Activated CD4-positive, alpha-beta T cell treated with anti-CD3 and anti-CD28 coated beads for 24 hours (primary cell): ENCODE measurements at places on chromosomes 6 and 20.

GRCh38 chr6:157229713-157230112 lies 93.6 kb downstream of the TMEM242 start:
- no peak for DNase-seq

DNA sequence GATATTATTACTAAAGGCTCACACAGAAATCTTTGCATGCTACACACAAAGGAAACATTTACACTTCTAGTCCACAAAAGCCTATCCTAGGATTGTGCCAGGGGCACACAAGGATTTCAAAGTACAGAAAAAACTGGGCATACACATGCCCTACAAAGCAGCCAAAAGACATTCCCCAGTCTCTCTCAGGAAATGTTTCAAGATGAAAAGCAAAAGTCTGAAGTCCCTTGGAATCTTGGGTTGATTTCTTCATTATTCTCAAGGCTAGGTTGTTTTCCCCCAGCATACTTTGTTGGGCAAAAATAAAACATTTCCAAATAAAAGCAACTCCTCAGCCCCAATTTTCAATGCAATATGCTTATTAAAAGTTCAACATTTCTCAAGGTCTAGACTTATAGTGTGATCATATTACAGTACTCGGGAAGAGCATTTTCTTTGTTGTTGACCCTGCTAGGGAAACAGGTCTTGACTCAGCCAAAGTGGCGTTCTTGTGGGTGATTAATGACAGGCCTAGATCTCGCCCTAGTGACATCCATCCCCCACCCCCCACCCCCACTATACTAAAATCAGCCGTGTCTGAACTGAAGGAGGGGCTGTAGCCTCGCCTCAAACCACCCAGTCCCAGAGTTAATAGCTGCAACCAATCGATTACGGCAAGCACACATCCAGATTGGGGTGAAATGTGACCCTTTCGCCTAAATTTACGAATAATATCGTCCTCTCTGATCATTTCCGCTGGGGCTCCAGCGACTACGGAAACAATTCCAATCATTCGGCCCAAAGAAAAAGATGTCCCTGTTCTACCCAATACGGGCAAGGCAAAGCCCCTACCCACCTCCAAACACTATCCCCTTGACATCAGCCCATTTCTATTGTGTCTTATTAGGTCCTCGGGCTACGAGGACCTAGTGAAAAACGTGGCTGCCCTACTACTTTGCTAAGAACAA lies 1.4 kb downstream of the AKIRIN2 start:
- DNase-seq = no peak

- DNase-seq = no peak
Observed at GRCh38 chr20:4813863-4814695, 92.4 kb downstream of the PRND start.

GRCh38 chr6:158160932-158161539 lies 7.0 kb downstream of the SERAC1 start:
- DNase-seq = no peak

GRCh38 chr6:30876039-30876730 lies 8.1 kb upstream of the DDR1 start:
- no peak for DNase-seq

DNA sequence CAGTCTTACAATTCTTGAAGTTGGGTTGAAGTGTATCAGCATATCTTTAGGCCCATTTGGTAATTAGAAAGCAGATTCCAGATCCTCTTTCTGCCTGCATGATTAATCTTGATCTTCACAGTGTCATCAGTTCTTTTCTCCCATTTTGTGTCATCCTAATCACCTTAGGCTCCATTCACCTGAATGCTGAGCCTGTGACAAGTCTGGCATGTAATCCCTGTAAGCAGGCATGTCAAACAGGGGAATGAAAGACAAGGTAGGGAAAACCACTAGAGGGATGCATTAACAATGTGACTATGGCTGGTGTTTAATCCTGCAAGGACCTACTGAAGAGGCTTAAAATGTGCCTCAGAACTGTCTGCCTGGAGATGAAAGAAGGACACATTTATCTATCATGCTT lies 848.8 kb downstream of the TFAP2A start:
- DNase-seq = no peak

DNA sequence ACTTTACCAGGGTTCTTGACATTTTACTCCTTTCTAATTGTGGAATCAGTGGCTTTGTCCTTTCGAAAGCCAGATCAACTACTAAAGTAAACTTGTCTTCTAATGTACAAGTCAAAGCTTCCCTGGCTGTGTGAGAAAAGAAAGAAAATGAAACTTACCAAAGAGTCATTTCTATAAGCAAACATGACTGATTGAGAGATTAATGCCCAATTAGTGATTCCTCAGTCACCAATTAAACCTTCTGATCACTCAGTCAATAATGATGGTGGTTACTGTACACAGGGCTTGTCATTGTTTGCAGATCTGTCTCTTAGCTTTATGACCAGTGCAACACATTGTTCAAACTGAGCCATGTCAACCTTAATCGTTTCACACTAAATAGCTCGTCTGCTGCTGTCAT lies 1168.4 kb upstream of the CITED2 start:
- DNase-seq = no peak

DNA sequence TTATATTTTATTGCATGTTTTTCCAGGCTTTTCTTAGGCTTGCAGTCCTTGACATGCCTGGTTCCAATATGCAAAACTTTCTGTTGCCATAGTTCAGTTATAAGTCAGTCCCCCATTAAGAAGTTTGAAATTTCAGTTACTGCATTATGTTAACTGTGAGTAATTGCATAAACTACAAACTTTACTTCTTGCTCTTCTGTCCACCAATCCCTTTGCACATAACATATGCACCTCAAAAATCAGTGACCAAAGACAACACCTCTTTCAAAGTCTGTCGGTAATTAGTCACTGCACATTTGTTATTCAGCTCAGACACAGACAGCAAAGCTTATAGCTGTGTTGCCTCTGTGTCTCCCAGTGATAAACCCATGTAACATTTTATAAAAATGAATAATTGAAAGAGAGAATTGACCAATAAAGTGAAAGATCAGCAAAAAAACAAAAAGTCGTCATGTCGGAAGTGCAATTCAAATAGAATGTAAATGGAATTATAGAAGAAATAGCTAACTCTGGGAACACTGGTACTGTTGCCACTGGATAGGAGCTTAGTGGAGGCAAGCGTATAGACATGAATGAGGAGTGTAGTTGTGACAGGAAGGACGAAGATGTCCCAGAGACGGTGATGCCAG lies 50.3 kb upstream of the BTBD3 start:
- DNase-seq = no peak

- DNase-seq = no peak
Observed at GRCh38 chr6:12593771-12594529, 122.6 kb upstream of the PHACTR1 start.

GRCh38 chr6:169232507-169232931 lies 21.1 kb downstream of the THBS2 start:
- no peak for DNase-seq

DNA sequence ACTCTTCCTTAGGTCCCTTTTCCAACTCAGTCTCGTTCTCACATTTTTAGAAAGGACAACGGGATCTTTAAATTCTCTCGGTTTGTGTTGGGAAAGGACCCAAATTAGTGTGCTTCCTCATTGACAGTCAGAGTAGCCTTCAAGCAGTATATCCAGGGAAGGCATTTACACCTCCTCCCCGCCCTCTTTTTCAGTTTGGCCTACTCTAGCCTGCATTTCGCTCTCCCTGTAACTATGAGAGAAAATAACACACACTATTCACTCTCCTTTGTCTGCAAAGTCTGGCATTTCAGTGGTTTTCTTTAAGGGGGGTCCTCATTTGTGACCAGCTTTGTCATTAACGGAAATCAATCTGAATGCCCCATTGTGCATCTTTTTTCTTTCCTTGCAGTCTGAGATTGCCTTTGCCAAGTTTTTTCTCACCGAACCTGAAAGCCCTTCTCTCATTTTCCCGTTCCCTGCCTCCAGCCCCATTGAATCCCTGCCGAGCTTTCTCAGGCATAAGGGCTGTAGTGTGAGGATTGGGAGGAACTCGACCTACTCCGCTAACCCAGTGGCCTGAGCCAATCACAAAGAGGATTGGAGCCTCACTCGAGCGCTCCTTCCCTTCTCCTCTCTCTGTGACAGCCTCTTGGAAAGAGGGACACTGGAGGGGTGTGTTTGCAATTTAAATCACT lies 393 bp upstream of the FABP7 start:
- DNase-seq = no peak

GRCh38 chr20:21166801-21167200 lies 40.9 kb downstream of the KIZ start:
- DNase-seq = no peak

DNA sequence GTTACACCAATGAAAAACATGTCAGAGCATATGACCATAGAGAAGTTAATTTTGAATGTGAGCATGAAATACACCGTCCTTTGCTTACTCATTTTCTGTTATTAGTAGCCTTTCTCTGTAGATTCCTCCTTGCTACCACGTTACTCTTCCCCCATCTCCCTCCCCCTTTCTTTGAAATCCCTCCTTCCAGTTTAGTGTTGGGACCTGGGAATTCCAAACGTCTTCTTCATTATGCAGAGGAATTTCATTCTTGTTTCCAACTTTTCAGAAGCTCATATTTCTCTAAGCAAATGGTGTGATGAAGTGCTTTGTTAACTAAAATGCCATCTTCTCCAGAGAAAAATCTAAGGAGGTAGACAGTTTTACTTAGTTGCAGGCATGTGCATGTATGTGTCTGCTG lies 122.4 kb downstream of the MCHR2 start:
- DNase-seq = no peak

GRCh38 chr6:111450087-111450486 lies 32.9 kb downstream of the REV3L start:
- DNase-seq = no peak

DNA sequence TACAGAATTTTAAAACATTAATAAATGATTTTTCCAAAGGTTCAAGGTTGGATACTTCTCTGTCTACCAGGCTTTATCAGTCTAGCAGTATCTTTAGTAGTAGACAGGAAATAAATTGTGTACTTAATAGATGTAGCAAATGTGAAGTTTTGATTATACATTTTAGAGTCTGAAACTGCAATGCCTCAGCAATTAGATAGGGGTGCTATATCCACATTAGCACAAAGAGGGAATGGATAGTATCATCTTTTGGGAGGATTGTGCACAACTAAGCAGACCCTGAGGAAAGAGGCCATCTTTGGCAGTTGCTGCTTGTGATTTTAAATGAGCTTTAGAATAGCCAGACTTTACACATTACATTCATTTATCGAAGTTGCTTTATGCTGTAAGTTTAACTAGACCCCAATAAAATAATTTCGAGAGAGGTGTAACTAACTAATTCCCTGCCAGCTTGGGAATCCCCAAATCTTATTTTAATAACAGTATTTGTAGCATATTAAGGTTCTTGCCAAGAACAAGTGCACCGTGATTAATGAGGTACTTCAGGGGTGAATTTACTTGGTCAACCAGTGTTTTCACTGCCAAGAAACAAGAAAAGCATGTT lies 2.8 kb downstream of the KCNQ5 start:
- no peak for DNase-seq

DNA sequence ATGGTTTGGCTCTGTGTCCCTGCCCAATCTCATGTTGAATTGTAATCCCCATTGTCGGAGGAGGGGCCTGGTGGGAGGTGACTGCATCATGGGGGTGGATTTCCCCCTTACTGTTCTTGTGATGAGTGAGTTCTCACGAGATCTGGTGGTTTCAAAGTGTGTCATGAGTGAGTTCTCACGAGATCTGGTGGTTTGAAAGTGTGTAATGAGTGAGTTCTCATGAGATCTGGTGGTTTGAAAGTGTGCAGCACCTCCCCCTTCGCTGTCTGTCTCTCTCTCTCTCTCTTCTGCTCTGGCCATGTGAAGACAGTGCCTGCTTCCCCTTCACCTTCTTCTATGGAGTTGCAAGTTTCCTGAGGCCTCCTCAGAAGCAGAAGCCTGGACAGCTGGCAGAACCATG lies 87.6 kb downstream of the MYLK4 start:
- no peak for DNase-seq

DNA sequence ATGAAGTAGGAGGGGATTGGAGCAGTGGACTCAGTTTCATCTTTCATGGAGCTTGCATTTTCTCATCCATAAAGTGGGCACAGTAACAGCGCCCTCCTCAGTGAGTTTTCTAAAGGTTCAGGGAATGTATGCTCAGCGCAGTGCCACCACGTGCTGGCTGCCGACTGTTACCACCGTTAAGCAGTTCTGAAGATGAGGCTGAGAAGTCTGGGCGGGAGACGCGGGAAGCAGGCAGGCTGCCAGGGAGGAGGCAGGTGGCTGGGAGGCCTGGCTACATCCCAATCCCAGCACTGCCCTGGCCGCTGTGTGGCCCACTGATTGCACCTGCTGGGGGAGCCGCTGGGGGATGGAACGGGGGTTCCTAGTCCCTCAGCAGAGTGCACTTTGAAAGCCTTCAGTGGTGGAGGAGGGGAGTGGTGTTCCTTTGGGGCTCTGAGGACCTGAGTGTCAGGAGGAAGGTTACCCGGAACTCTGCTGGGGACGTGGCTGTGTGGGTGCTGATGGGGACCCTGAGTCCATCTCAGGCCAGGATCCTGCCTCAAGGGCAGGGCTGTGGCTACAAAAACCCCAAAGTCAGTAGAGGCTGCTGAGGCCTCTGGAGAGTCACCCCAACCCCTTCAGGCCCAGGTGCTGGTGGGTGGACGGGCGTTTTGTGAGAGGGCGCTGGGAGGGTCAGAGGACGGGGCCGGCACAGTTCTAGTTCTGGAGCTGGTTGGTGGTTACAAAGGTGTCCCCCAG lies 28.0 kb upstream of the PHACTR3 start:
- no peak for DNase-seq

- no peak for DNase-seq
Observed at GRCh38 chr6:33439956-33440648, 14.3 kb upstream of the ZBTB9 start.

DNA sequence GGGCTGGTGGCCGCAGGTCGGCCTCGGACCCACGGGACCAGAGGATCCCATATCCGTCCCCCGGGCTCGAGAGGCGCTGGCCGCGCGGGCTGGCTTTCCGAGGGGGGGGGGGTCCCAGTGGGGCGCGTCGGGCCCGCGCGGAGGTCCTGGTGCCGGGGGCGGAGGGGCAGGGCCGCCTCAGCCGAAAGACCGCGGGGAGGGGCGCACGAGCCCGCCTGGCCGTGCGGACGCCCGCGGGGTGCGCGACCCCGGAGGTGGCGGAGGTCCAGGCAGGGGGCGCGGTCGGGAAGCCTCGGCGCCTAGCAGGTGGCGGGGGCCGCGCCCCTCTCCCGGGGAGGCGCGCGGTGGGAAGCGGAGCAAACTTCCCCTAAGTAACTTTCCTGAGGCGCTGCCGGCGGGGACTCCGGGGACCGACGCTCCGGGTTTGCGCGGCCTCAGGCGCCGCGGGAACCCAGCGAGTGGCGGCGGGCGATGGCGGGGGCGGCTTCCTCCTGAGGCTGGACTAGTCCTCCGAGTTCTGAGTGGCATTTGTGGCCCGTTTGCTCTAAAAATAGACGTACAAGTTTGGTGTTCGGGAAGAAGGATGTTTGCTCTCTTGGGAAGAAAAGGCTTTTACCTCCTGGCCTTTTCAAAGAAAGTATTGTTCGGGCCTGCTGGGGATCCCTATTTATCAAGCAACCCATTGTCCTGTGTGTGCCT lies 26.5 kb upstream of the BTBD3 start:
- no peak for DNase-seq

- DNase-seq = no peak
Observed at GRCh38 chr20:63005862-63006539, 763 bp downstream of the BHLHE23 start.

GRCh38 chr6:142306736-142307135 lies 4.9 kb downstream of the ADGRG6 start:
- DNase-seq = no peak
